ENCODE measurements at places on chromosomes 7 and 10.

GRCh38 chr10:12590675-12591659 is 241.6 kb downstream of the CAMK1D start:
- no peak for DNase-seq

DNA sequence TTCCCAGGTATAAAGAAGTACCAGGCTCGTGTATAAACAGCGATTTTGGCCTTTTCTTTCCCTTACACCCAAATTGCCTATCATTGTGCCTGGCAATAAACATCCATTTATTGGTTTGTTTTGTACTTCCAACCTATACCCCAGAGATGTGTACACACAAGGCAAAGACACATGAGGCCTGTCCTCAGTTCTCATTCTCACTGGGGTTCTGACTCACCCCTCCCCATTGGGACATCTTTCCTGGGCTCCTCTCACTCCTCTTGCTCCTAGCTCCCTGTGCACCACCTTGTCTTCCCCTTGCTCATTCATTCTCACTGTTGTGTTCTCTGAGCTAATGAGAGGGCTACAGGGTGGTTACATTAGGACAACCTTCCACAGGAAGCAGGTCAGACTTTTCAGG is 240.7 kb downstream of the ANK3 start:
- no peak for DNase-seq

GRCh38 chr10:129774082-129774735 is 189.9 kb downstream of the EBF3 start:
- no peak for DNase-seq

GRCh38 chr10:95742485-95742884 is 13.5 kb upstream of the ENTPD1 start:
- DNase-seq = peak; percentile 65

DNA sequence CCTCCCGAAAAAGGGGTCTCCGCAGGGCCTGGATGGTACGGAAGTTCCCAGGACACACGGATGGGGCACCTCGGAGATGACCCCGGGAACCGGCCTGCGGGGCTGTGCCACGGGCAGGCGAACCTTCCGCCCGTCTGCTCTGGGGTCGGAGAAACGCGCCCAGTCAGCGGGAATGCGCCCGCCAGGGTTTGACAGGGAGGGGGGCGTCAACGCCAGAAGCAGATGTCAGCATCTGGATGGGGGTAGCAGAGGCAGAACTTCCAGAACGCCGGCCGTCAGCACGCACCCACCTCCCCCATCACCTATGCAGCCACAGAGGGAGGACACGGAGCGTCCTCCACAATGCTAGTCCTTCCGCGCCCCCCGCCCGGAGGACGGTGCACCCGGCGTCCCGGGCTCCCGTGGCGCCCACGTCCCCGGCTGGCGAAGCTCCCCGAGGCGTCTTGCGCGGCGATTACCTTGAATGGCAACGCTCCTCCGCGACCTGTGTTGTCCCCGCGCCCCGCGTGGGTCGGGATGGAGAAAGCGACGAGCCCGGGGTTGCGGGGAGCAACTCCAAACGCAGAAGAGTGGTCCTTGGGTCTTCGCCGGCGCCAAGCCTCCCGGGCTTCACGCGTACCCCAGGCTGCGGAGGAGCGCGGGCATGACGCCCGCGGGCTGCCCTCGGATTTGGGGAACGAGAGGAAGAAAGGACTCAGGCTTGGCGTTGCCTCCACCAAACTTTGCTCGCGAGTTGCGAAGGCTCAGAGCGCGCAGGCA is 561 bp downstream of the FGFR2 start:
- DNase-seq = no peak

GRCh38 chr7:10855583-10855982 is 118.1 kb upstream of the PHF14 start:
- no peak for DNase-seq

DNA sequence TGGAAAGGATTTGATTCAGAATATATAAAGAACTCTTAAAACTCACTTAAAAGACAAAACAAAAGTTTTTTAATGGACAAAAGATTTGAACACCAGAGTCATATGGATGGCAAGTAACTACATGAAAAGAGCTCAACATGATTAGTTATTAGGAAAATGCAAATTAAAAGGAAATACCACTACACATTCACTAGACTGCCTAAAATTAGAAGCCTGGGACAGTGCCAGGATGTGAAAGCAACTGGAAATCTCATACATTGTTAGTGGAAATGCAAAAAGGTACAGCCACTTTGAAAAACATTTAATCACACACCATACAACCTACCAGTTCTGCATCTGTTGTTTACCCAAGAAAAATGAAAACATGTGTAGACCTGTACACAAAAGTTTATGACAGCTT is 48.8 kb downstream of the RALA start:
- DNase-seq = no peak

DNA sequence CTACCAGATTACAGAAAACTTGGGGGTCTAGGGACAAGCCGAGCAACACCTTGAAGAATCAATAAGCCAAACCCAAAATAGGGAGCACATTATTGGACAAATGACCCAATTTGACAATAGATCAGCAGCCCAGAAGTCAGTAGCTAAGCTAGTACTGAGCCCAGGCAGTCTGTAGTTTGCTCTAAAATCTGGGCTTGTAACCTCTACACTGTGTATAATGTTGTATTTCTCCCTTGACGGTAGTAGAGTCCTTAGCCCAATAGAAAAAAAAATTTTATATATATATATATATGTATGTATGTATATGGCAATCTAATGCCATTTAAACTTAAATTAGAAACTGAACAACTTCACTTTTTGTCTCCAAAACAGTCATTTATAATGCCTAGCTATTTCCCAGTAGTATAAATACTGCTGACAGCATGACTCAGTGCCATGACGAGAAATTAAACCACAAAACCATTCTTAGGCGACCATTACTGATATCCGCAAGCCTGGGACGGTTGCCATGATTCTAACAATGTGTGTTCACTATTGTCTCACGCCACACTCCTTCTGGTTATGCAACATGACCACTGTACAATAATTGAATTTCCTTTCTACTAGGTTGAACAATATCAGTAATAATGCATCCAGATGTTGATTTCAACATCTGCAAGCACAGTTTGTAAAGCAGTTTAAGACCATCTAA is 110.5 kb downstream of the IPMK start:
- no peak for DNase-seq

DNA sequence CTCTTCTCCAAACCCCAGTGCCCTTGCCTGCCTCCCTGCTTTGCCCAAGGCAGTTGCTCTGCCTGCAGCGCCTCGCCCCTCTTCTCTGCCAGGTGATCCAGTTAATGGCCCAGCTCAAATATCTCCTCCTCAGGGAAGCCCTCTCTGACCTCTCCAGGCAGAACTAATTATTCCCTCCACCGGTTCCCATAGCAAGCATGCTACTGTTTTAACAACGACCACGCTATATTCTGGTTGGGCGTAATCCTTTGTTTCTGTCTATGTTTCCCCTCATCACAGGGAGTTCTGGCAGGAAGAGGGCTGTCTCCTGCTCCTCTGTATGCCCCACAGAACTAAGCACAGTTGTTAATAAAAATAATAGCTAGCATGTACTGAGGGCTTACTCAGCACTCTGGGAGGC is 36.8 kb upstream of the R3HCC1L start:
- DNase-seq = no peak

DNA sequence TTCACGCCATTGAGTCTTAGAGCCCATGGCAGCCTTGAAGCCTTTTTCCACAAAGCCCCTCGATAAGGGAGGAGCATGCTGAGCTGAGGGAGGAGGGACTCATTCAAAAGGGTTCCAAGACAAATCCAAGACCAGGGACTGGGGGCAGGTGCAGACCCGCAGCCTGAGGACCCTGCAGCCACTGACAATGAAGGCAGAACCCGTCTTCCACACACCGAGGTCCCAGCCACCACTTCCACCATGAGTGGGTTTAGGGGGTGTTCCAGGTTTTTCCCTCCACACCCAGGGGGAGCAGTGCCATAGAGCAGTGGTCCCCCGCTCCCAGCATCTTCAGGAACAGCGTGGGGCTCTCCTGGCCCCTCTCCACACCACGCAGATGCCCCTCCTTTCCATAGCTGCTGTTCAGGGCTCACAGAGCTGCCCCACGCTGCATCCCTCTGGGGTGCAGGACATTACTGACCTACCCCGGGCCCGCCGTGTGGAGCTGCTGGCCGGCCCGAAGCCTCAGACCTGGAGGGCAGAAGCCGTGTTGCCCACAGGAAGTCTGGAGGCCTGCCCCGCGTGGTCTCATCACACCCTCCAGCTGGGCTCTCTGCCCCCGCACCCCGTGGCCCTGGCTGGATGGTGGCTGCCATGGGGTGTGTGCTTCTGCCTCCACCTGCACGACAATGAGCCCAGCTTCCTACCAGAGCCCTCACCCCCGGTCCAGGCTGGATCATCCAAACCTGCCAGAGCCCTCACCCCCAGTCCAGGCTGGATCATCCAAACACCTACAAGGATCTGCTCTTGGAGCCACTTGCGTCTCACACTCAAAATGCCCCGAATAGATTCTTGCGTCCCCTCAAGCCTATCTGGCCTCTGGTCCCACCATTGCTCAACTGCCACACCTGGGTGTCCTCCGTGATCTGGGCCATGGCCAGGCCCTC is 220.0 kb upstream of the TCERG1L start:
- DNase-seq = no peak

GRCh38 chr7:47347816-47348385 is 234.0 kb downstream of the TNS3 start:
- DNase-seq = no peak

DNA sequence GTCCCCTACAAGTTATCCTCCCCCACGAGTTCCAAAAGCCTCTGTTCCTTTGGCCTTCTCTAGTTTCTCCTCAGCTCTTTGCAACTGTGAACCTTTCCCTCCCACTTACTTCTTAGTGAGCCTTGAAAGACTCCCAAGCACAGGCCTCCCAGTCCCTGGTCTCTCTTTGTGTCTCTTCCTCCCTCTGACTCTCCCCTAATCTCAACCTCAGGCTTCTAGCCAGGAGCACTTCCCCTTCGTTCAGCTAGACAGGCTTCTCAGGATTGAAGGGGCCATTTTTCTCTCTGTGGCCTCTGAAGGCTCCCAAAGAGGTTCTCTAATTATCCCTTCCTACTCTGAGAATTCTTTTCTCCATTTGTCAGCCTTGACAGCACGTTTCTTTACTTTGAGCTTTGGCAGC is 50.2 kb upstream of the PHYHIPL start:
- DNase-seq = no peak

GRCh38 chr7:139106959-139107358 is 2.6 kb downstream of the ZC3HAV1 start:
- no peak for DNase-seq

DNA sequence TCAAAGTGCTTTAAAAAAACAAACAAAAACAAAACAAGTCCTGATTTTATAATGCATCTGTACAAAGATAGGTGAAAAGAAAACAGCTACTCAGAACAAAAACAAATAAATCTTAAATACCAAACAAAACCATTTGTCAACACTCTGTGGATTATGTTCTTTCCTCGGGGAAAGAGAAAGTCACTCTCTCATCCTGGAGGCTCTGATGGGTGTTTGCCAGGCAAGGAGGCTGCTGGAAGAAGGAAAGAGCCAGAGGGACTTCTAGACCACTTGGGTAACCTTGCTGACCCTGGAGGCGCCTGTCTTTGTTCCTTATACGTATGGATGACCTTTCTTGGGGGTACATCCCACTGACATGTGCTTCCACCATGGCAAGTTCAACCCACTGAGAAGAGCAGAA is 92.8 kb downstream of the ZRANB1 start:
- peak; percentile 41 for DNase-seq

- DNase-seq = no peak
Observed at GRCh38 chr7:94630855-94631254, 25.1 kb downstream of the SGCE start.

DNA sequence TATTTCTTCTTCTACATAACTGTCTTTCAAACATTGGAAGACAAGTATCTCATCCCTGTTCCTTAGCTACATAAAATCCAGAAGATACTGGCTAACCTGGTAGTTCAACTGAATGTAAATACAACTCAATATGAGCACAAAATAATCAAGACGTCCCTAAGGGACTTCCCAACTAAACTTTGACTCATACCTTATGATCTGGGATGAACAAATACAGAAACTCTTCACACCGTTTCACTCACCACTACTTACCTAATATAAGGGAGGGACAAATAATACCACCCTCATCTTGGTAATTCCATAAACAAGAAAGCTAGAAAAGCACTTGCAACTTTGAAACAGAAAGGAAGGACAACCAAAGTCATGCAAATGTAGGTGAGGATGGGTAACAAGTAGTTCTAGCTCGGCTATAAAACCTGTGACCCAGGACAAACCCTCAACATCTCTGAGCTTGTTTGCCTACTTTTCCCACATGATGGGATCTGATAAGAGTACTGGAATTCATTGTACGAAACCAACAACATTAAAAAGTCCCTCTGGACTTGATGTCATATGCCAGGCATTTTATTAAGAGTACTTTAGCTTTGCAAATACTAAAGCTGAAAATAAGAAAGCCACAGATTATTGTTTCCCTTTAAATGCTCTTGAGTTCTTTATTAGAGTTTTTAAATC is 121.9 kb downstream of the STRA8 start:
- DNase-seq = no peak

GRCh38 chr10:117488004-117488403 is 54.5 kb upstream of the EMX2 start:
- DNase-seq = no peak

GRCh38 chr10:48608279-48608681 is 3.4 kb upstream of the ARHGAP22 start:
- DNase-seq = peak; percentile 7

DNA sequence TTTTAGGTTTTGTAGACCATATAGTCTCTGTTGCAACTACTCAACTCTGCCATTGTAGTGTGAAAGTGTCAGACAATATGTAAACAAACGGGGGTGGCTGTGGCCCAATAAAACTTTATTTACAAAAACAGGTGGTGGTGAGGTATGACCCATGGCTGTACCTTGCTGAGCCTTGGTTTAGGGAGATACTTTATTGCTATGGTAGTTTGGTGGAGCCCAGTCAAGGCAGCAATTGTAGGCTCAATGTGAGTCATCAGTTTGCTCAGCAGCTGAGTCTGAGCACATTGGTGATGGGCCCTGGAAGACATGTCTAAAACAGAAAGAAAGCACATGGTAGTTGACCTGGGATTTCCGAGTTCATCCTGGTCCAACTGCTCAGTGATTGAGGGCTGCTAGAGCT is 242.5 kb downstream of the REEP3 start:
- no peak for DNase-seq

DNA sequence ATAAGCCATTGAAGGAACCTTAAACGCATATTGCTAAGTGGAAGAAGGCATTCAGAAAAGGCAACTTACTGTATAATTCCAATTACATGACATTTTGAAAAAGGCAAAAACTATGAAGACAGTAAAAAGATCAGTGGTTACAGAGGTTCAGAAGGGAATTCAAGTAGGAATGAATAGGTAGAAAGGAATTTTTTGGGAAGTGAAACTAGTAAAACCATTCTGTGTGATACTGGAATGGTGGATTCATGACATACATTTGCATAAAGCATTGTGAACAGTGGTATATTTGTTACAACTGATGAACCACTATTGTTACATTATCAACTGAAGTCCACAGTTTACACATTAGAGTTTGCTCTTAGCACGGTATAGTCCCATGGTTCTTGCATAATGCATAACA is 114.2 kb upstream of the GPR22 start:
- DNase-seq = no peak
